OCI-LY7 (cell line): ENCODE measurements at places on chromosomes 2 and 18.

DNA sequence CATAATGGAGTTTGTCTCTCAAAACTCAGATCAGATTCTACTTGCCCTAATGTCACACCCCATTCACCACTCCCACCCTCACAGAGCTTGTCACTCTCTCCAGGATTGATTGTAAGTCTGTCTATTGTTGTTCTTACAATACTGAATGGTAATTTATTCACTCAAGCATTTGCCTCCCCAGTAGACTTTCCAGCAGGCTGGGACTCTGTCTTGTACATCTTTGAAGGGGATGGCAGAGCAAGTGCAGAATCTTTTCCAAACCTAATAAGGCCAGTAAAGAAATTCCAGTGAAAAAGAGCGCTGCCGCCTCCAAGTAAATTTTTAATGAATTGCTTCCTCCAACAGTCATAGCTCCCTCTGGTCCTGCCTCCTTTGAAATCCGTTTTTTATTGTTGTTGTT is 56.9 kb downstream of the RBM43 start:
- no peak for DNase-seq

GRCh38 chr2:29892585-29893259 is 28.7 kb downstream of the ALK start:
- no peak for DNase-seq

DNA sequence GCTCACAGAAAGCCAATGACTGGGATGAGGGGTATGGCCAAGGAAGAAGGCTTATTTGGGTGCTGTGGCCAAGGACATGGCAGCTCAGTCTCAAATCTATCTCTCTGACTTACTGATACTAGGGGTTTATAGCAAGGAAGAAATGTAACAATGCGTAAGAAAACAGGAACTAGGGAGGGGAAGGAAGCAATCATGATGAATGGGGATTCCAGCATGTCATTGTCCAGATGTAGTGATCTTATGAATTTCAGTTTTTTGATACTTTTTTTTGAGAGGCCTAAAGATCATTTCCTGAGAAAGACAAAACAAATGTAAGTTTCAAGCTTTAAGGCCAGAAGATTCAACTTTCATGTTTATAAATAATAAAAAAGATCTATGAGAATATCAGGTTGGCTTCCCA is 298.6 kb upstream of the FAM98A start:
- no peak for DNase-seq

GRCh38 chr2:72917138-72917876 is at the start of gene EMX1:
Gene EMX1, plus strand, starts transcription at chr2:72917519. Its CDS starts 334 bp downstream, at chr2:72917853.
- peak; percentile 35 for DNase-seq

GRCh38 chr2:51720826-51721225 is 688.9 kb upstream of the NRXN1 start:
- DNase-seq = no peak

DNA sequence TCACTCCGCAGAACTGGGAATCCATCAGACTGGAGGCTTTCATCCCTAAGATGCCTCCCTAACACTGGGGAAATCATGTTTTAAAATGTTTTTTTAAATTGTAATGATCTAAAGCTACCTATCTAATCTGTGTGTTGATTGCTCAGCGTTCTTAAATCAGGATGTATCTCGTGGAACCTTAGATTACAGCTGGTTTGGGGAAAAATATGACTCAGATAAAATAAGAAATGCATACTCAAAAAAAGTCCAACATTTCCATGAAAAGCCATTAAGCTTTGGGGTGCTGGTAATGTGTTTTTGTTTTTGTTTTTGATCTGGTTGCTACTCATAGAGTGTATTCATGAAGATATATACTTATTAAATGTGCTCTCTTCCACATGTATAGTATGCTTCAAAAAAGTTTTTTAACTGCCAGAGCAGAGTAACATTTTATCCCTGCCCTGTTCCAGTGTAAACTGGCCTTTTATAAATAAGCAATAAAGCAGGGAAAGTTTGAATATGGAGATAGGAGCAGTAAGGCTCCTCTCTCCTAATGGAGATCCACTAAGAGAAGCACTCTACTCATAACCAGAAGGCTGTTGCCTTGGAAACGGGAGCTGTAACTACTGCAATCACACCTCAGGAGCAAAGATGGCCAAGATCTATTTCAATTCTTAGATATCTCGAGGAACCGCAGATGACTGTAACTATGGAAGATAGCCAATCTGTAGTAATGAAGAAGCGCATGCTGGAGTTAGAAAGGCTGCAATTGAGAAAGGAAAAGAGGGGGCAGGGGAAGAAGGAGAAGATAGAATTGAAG is 41.6 kb downstream of the ANKRD44 start:
- no peak for DNase-seq

- DNase-seq = no peak
Observed at GRCh38 chr2:176614049-176614448, 344.8 kb downstream of the MTX2 start.

GRCh38 chr18:6994056-6994770 is 123.4 kb downstream of the LAMA1 start:
- DNase-seq = no peak

DNA sequence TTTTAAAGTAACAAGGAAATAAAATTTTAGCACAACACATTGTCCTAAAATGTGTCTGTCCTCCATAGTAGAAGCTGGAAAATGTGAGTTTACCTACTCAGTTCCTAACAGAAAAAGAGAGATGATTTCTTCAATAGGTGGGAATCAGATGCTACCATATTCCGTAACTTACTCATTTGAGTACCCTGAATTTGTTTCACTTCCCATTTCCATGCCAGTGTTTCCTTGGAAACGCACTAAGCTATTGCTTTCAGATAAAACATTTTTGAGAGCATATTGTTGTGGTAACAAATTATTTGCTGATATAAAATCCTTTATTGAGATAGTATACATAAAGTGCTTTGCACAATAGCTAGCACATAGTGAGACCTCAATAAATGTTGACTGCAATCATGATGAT is 137.5 kb upstream of the BARD1 start:
- no peak for DNase-seq

GRCh38 chr2:59791004-59791618 is 762.3 kb downstream of the BCL11A start:
- DNase-seq = no peak

DNA sequence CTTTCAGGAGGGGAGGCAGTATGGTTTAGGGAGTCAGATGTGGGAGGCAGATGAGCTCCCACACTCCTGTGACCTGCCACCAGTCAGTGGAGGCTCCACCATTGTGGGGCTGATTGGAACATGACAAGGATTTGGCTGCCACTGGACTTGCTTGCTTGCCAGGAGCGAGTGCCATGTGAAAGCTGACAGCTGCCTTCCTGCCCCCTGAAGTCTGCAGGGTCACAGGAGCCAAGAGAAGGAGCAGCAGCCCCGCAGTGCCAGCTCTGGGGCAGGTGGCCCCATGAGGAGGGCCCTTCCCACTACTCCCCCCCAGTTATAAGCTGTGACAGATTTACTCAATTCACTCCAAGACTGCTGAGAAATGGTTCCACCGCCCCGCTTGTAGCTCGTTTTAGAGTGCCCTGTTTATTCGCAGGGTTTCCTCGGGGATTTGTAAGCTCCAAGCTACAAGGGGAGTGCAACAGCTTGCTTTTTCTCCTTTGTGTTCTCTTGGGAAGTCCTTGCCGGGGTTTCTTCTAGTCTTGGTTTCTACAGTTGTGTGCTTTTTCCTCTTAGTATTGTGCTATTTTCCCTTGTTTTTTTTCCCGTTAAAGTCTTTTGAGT is 414.3 kb downstream of the MEIS1 start:
- DNase-seq = no peak

DNA sequence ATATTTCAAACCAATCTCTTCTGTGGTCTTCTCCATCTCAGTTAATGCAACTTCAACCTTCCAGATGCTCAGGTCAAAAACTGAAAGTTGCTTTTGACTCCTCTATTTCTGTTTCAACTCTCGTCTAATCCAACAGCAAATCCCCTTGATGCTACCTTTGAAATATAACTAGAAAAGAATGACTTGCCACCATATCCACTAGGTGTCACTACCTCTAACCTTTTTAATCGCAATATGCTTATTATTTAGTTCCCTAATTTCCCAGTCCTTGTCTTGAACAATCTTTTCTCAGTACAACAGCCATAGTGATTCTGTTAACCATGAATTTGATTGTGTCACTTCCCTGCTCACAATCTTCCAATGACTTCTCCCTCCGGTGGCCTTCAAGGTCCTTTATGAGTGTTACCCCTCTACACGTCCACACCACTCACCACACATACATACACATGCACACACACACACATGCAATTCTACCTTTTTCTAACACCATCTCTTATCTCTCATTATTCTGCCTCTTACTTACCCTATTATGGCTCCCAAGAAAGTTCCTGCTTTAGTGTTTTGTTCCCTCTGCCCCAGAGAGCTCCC is 245.5 kb upstream of the KCNJ3 start:
- DNase-seq = peak; percentile 21

- no peak for DNase-seq
Observed at GRCh38 chr2:30433541-30434299, 13.3 kb upstream of the LCLAT1 start.

- no peak for DNase-seq
Observed at GRCh38 chr2:188979187-188980114, 5.3 kb downstream of the COL3A1 start.

DNA sequence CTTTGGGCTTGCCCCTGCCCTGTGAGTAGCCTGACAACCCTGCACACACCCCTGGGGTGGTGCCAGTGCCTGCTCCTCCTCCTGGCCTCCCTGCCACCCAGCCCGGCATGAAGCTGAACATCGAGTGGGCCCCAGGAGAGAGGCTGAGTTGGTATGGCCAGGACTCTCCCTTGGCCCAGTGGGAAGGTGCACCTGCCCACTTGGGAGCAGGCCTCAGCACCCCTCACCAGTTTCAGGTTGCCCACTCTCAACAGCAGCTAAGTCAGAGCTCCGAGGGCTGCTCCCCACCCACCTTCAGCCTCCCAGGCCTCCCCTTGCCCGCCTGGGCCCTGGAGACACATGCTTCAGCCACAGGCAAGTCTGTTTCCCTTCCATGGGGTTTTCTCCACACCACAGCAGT is 203.1 kb downstream of the KLHL29 start:
- no peak for DNase-seq

DNA sequence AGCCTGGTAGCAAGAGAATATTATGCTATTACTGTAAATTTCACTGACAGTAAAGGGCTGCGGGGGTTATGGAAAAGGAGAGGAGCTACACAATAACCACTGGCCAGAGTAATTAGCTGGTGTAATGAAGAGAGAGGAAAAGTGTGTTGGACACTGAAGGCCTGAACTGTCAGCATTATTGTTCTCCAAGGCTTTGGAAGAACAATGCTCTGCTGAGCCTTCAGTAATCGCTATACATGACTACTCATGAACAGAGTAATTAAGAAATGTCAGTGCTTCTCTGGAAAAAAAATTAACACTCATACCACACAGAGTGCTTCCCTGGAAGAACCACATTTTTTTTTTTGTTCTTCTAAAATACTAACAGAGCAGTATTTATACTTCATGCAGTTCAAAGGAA is 931.3 kb downstream of the CPS1 start:
- DNase-seq = no peak

DNA sequence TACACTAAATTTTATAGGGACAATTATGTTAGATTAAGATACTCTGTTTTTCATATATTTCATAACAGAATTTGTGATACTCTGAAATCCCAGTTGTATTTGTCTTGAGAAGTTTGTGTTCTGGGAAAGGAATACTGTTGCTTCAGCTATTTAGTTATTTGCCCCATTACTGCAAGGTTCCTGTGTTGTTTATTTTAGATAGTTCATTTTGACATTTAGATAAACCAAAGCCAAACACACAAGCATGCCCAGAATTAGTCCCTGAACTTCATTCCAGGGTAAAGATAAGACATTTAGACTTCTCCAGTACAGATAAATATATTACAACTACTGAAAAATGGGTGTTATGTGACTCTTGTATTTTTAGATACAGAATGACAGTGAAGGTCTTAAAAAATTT is 74.7 kb downstream of the BMPR2 start:
- no peak for DNase-seq

- no peak for DNase-seq
Observed at GRCh38 chr18:59437851-59438569, 78.9 kb upstream of the LMAN1 start.

DNA sequence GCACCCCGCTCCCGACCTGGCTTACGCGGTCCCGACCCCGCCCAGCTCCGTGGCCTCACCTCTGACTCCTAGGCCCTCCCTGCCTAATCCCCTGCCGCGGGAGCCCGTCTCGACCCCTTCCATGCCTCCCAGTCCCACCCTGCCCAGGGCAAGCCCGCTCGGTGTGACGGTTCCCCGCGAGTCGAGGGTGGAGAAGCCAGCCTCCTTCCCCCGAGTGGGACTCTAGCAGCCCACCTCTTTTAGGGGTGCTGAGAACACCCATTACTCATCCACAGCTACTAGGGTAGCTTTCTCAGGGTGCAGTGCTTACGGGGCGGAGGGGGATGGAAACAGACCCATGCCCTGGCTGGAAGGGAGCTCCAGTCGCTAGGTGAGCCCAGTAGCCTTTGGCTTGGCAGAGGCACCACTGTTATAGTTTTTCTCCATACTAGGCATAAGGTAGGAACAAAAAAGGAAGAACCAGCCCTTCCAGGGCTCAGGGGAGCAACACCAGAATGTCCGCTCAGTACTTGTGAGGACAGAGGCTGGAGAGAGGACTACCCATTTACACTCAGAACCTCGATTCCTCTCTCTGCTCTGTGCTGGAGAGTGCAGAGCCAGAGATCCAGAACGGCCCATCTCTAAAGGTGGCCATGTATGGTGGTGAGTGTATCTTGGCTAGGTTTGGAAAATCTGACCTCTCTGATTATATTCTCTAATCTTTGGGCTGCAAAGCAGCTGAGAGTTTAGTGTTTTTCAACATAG is 606 bp downstream of the AGBL5 start:
- DNase-seq = no peak

- no peak for DNase-seq
Observed at GRCh38 chr2:133936096-133936495, 317.8 kb upstream of the MGAT5 start.

DNA sequence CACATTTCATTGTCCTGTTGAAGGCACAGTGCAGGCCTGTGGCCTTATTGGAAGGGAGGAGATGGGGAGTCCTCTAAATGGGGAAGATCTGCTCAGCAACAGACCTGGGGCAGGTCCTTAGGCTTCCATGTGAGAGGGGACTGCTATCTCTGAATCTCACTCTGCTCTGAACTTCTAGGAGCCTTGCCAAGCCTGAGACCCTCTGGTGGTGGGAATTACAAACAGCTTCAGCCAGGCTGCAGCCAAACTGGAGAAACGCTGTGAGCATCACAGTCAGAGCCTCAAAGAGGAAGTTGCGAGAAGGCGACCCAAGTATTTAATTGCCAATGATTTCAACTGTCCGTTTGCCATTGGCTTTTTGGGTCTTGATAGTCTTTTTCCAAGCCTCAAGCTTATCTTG is 66.8 kb upstream of the MC2R start:
- DNase-seq = no peak

GRCh38 chr18:52588931-52589330 is 248.9 kb downstream of the DCC start:
- DNase-seq = no peak

DNA sequence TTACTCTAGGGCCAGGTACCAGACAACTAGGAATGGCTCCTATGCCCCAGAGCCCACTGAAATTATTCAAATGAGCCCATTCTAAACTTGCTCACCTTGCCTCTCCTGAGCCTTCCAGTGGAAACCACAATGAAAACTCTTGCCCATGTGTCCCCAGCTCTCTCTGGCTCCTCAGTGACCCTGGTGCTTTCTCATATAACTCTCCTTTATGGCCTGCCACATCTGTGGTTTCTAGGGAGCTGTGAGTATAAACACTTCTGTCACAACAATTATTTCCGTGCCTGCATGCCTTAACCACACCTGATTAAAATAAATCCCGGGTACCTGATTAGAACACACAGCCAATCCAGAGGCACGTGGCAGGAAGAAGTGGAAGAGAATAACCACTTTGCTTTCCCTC is 333.0 kb upstream of the SPRED2 start:
- no peak for DNase-seq
